ENCODE measurements at places on chromosomes 4 and X.

- DNase-seq, result no peak
Measured at GRCh38 chrX:117744958-117745357, 371.7 kb downstream of the KLHL13 start.

DNA sequence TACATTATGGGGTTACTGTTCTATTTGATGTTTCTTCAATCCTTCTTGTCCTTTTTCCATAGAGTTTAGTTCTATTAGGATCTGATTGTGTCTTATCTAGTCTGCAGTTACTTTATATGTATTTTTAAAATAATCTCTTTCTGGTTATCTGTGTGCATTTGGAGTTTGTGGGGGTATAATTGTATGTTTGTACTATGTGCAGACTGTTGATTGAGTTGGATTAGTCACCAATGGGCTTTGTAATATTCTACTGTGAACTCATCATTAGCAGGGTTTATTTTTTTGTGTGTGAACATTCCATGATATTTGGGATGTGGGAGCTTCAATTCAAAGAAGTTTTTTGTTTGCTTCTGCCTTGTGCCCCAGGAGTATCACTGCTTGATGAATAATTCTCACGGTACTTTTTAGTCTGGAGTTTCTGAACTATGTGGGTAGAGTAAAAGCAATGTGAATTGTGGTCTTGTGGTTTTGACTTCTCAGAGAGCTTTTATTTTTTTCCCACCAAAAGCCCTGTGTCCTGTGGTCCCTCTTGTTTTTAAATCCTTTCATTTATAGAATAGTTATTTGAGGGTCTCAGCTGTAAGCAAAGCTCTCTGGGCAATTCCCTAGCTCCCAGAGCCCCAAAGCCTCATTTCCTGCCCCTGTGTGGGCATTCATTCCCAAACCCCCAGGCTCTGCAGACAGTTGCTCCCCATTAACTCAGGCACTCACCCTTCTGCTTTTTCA, 127.8 kb downstream of the PHKA2 start:
- DNase-seq, result no peak

GRCh38 chrX:63657821-63658220, 127.2 kb downstream of the ARHGEF9 start:
- no peak for DNase-seq

GRCh38 chr4:126354784-126355183, 1040.0 kb downstream of the FAT4 start:
- DNase-seq, result no peak

DNA sequence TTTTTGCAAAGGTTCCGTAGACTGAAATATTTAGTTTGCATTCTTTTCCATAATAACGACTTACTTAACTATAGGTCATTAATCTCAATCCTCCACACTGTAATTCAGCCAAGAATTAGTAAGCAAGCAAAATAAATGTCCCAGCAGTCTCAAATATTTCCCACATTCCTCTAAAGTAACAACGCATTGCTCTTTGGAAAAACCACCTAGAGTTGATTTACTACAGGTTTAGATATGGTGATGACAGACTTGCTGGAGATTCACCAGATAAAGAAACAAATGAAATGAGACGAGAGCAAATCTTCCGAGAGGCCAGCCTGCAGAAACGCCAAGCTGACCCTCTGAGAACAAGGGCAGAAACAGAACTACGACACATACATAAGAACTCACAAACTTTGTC, 28.9 kb downstream of the TENM3 start:
- no peak for DNase-seq

- no peak for DNase-seq
Measured at GRCh38 chr4:55781812-55782211, 37.8 kb upstream of the EXOC1L start.

DNA sequence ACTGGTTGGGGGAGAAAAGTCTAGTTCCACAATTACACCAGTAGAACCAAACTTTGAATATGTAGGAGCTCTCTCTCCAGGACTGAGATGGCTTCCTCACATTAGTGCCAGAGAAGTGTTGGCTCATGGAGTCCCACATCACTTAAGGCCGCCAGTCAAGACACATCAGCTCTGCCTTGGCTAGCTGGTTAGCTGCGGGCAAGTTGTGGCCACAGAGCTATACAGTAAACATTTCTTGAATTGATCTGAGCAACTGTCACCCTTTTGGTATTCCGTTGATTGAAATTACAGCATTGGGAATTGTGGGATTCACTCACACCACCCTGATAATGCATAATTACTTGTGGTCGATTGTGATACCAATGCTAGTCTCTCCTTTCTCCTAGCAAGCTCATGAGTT, 76.2 kb downstream of the LNX1 start:
- no peak for DNase-seq
